ENCODE measurements at places on chromosomes 3 and 15. TPM values are rescaled to one million over a fixed set of nuclear protein-coding genes. Genes with fewer than 3 reads are reported as not detected.
A peak's percentile ranks its signal among the peaks of the same experiment; 100 is the strongest.

GRCh38 chr15:41814534-41814933 is 13.4 kb upstream of the JMJD7 start:
- no peak for DNase-seq

PRTG gene
- 3.2 TPM for polyA plus RNA-seq

DNA sequence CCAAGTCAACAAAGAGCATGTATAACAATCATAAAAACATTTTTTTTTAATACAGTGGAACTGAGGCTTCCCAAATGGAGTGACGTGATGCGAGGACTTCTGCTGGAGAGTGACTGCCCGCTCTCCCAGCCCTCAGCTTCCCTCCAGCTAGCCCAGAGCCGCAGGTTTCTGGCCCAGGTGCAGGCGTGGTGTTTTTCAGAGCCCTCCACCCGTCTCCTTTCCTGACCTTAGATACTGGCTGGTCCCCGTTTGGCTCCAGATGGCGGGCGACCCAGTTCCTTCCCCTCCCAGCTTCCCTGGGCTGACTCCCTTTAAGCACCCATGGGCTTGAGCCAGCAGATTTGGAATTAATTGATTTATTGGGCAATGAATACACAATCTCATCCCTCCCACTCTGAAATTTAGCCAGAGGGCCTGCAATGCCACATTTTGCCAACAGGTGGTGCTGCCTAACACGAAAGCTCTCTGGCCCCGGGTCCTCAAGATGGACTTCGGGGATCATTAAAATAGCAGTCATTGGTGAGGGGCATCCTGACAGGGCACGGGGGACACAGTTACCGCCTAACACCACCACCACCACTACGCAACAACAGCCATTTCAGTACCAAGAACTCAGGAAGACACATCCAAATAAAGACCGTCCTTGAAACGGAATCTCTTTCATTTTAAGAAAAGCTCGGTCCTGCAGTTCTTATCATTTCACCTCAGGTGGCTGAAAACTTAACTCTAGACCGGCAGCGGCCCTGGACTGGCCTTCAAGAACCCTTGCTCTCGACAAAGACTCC is 47.5 kb upstream of the MUC4 start:
- DNase-seq = peak; percentile 6

DNA sequence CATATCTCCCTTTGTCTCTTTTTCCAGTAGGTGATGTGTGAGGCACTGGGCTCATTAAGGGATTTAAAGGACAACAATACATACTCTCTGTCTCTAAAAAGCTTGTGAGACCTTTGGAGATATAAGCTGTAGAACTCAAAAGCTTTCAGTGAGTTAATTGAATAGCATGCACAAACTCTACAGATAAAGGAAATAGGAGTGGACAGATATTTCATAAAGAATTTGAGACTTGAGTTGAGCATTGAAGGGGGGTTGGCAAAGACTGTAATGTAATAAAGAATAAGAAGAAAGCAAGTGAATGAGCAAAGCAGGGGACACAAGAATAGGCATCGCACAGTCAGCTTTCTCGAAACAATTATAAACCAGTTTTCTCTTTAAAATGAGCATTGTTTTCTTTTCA is 583.4 kb upstream of the DPPA4 start:
- no peak for DNase-seq

GRCh38 chr3:131393051-131393450 is 11.5 kb downstream of the NUDT16 start:
- no peak for DNase-seq

GRCh38 chr3:42902257-42902656 is 3.7 kb upstream of the ZNF662 start:
- DNase-seq = no peak

DNA sequence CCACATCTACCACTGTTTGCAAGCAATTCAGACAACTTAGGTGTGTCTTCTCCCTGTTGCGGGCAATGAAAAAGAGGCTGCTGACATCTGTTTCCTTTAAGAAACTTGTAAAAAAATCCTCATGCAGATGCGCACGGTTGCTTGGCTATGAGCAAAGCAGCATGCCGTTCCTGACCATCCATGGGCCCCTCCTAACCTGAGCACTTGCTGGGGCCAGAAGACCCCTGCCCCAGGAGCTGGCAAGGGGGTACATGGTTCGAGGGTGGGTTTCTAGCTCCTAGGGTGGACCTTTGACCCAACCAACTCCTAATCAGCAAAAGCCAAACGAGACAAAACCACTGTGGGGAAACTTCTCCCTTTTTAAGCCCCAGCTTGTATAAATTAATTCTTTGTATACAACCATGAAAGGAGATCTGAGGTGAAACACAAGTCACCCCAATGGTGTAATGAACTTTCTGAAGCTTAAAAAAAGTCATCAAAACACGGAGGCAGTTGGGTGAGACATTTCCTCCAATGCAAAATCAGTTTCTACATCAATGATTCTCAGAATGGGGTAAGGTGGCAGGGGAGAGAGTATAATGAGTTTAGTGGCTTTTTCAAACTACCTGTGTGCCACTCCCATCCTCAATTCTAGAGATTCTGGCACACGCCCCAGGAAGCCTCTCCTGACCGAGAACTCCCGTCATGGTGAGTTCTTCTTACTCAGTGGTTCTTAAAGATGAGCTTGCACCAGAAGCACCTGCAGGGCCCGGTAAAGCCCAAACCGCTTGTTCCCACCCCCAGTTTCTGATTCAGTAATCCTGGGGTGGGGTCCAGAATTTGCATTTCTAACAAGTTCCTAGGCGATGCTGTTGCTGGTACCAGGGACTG is 44.1 kb downstream of the CPN2 start:
- DNase-seq = no peak

EPHB1 gene
- 49.5 TPM for polyA plus RNA-seq

CAMKV gene
- 0.13 TPM for polyA plus RNA-seq

- no peak for DNase-seq
Observed at GRCh38 chr3:70011582-70011981, 12.0 kb downstream of the SAMMSON start.

DNA sequence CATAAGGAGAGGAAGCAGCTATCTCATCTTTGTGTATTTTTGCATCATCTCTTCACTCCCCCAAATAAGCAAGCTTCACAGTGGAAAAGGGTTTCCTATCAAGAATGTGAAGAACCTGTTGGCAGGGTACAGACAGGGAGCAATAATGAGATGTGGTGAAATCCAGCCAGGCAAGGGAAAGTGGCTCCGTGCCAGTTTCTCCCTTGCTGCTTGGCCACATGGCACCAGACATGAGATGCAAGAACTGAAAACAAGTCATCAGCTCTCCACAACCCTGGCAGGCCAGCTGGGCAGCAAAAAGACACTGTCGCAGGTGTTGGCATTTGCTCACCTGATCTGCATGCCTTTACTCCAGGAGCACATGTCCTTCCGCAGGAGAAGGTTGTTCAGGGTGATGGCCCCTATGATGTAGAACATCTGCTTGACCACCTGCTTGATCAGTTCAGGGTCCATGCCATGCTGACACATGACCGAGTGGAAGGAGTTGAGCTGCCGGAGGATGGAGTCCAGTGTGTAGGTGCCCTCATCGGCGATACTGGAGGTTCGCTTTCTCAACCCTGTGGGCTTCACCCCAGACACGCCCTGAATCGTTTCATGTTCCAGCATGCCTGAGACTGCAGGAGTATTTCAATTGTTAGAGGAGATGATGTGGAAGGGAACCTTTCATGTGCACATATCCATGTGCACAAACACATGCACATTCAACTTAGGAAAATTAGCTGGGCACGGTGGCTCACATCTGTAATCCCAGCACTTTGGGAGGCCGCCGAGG is 23.3 kb upstream of the MYO5C start:
- DNase-seq = no peak

GRCh38 chr3:193951859-193952258 is 184.1 kb upstream of the HES1 start:
- no peak for DNase-seq

HHLA2 gene
- not detected for polyA plus RNA-seq

DNA sequence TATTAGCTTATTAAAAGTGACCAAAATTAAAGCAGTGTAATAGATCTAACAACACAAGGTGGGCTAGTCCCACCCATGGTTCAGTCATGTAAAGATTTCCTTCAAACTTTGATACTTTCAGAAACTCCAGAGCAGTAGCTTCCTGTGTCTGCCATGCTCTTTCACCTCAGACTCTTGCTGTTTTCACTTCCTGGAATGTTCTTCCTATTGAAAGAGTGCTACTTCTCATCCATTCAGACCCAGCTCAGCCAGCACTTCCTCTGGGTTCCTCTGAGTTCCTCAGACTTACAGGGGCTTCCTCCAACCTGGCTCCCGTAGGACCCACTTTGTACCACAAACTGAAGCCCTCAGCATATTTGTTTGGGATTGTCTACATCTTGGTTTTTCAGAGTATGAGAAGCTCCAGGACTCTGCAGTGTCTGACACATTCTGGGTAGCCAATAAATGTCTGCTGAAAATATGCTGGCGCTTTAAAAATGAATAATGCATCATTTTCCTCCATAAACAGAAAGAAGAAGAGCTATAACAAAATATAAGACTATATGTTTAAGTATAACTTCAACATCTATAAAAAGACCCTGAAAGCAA is 18.0 kb downstream of the NCEH1 start:
- no peak for DNase-seq

GRCh38 chr3:42764115-42764514 is 8.9 kb downstream of the CCDC13 start:
- DNase-seq = no peak

PLSCR5 gene
- polyA plus RNA-seq = not detected

GRCh38 chr3:72976281-72976741 is 20.3 kb upstream of the PPP4R2 start:
- DNase-seq = no peak

CRABP1 gene
- polyA plus RNA-seq = 29.2 TPM

- DNase-seq = no peak
Observed at GRCh38 chr3:118803096-118803476, 231.6 kb downstream of the IGSF11 start.

DNA sequence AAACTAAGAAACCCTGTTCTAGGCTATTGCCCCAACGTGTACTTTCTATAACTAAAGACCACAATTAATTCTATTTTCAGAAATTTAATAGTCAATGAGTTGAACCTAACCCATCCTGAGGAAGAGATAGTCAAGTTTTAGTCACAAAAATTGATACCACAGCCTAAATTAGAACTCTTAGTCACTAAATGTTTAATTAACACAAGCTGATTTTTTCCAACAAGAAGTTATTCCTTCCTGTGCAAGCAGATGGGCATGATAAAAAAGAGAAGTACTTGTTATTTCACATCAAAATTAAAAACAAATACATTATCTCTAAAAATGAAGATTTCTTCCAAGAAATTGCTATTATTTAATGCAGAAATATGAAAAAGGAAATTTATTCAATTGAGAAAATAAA is 38.4 kb upstream of the TERB2 start:
- DNase-seq = no peak

DNA sequence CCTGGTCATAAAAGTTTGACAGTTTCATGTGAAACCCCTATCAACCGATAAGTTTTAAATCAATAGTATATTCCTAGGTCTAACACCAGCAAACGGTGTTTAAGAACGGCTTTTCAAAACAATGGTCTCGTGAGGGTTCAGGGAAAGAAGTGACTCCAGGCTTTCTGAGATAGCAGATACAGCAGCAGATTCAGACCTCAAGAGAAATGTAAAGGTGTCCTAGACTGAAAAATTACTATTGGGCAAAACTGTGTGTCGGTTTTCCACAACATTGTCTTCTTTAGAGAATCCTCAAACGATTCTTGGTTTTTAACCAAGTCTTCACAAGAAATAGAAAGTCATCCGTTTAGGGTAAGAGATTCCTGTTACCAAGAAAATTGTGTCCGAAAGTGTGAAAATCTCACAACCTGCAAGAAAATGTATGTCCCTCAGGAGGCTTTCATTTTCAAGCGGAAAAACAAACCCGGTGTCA is 1.2 kb downstream of the SETD2 start:
- DNase-seq = no peak

DNA sequence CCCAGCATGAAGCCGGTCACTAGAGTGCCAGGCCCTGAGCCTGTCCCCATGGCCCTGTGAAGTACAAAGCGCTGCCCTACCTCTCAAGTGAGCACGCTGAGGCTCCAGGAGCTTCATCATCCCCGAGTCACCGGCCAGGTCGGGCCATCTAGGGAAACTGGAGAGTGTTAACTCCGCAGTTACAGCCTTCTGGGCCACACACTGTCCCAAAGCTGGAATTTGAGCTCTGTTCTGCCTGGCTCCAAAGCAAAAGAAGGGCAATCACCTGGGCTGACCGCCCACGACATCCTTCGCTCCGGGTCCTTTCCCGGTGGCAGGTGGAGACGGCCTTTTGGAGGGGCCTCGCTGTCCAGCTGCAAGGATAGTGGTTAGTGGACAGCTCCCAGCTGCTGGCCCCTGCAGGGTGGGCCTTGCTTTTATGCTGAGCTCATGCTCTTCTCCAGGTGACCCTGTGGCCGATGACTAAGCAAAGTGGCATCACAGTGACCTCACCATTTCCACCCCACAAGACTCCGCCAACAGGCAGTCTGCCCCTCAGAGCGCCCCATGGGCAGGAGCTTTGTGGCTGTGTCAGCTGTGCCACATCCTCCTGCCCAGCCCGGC is 3.5 kb upstream of the MUC4 start:
- DNase-seq = no peak

GRCh38 chr15:96346409-96346970 is 16.0 kb downstream of the NR2F2 start:
- no peak for DNase-seq

PROK2 gene
- 0.11 TPM for polyA plus RNA-seq

- no peak for DNase-seq
Observed at GRCh38 chr3:172634948-172635347, 75.9 kb downstream of the NCEH1 start.

GRCh38 chr3:179666030-179666429 is 13.2 kb downstream of the USP13 start:
- no peak for DNase-seq

WHAMM gene
- polyA plus RNA-seq = 11.4 TPM

DNA sequence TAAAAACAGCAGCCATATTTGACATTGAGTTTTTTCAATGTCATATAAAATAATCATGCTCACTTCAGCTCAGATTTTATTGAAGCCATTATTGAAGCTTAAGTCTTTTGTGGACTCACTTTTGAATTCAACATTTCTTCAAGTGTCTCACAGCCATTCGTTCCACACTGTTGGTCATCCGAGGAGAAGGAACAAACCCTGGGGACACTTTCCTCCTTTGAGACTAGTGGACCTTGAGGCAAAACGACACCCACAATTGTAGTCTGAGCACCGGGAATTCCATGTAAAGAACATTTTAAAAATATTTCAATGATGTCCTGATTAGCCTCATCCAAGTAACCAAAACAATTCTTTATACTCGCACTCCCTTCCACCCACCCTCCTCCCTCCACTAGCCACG is 174.7 kb downstream of the CD47 start:
- no peak for DNase-seq

DNA sequence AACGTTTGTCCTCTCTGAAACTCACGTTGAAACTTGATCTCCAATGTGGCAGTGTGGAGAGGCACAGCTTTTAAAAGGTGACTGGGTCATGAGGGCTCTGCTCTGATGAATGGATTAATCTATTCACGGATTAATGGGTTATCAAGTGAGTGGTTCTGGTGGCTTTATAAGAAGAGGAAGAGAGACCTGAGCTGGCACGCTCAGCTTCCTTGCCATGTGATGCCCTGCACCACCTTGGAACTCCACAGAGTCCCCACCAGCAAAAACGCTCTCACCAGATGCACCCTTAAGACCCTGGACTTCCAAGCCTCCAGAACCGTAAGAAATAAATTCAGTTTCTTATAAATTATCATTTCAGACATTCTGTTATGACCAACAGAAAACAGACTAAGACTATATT is 2.6 kb downstream of the PPP1R2 start:
- DNase-seq = no peak

Data from forelimb muscle (tissue), 1 donor.